ENCODE measurements at places on chromosomes 6 and 20.

GRCh38 chr6:37801605-37801940, 18.0 kb upstream of the ZFAND3 start:
- DNase-seq, result no peak

- no peak for DNase-seq
Observed at GRCh38 chr6:136790411-136791295, 1.6 kb downstream of the MAP3K5 start.

DNA sequence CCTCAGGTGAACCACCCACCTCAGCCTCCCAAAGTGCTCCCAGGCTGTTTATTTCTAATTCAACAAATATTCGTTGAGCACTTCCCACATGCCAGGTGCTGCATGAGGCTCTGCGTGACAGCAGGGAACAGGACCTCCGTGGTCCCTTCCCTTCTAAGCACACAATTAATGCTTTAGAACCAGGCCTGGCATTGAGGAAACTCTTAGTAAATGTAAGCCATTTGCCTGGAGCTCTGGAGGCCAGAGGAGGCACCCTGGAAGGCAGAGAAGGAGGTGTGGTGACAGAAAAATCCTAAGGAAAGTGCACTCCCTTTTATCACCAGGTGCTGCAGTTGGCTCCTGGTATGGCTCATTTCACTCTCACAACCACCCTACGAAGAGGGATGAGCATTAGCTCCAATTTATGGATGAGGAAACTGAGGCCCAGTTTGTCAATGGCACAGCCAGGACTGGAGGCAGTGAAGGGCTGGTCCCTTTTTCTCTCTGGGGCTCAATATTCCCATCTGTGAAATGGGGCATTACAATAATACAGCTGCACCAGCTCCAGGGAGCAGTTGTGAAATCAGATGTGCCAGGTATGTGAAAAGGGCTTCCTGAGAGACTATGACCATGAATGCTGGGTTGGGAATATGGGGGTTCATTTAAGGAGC, 8.1 kb upstream of the ID1 start:
- DNase-seq, result no peak

GRCh38 chr6:3900744-3901336, 51.7 kb downstream of the FAM50B start:
- DNase-seq, result no peak

DNA sequence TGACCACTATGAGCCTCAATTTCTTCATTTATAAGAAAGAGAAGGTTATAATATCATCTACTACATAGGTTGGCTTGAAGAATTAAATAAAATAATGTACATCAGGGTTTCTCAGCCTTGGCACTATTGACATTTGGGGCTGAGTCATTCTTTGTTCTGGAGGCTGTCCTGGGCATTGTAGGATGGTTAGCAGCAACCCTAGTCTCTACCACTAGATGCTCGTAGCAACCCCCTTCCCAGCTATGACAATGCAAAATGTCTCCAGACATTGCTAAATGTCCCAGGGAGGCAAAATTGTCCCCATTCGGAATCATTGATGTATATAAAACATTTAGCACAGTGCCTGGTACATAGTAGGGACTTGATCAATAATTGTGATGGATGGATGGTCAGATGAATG, 152.1 kb downstream of the KHDC1L start:
- DNase-seq, result no peak

DNA sequence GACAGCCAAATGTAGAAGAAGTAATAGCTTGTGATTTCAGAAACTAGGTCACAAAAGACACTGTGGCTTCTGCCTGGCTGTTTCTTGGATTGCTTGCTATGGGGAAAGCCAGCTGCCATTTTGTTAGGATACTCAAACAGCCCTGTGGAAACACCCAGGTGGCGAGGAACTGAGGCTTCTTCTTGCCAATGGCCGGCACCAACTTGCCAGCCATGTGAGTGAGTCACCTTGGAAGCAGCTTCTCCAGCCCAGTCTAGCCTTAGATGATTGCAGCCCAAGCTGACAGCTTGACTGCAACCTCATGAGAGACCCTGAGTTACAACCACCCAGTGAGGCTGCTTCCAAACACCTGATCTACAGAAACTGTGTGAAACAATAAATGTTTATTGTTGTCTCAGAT, 11.9 kb upstream of the KIAA1755 start:
- DNase-seq, result no peak

DNA sequence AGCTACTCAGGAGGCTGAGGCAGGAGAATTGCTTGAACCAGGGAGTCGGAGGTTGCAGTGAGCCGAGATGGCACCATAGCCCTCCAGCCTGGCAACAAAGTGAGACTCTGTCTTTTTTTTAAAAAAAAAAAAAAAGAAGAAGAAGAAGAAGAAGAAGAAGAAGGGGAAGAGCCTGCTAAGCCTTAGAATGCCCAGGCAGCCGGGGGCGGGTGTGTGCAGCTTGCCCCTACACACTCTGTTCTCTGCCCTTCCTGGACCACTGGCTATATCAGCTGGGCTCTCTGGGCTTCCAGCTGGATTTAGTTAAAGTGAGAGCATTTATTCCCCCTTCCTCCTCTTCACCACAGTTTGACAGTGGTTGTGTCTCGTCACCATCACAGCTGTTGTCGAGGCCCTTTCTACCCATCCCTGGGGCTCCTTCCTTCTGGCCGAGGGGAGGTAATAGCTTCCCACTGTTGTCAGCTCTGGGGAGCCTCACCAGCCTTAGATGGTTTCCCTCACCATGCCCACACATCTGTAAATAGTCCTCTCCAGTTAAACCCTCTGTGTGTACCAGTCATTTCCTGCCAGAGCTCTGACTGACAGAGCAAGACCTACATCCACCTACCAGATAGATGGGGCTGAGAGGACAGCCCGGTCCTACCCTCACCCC, 77.6 kb downstream of the TRERF1 start:
- no peak for DNase-seq

DNA sequence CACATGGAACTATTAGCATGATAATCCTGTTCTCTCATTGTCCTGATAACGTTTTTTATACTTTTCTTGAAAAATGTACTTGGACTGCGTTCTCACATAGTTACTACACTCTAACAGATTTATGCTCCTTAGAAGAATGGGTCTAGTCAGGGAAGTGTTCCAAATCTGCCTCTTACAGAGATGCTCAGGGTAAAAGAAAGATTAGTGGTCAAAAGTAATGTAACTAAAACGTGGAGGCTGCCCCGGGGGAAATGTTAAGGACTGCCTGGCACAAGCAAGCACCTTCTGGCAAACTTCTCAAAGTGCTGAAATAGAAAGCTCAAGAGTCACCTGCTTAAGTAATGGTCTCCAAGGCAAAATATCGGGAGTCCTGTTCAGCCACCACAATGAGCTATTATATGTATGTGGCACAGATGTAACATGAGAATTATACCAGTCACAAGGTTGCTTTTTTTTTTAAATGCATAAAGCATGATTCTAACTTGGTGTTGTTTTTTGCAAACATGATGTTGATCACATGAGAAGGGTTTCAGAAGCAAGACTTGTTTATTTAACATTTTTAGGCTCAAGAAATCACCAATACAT, 244.5 kb upstream of the JARID2 start:
- DNase-seq, result no peak

DNA sequence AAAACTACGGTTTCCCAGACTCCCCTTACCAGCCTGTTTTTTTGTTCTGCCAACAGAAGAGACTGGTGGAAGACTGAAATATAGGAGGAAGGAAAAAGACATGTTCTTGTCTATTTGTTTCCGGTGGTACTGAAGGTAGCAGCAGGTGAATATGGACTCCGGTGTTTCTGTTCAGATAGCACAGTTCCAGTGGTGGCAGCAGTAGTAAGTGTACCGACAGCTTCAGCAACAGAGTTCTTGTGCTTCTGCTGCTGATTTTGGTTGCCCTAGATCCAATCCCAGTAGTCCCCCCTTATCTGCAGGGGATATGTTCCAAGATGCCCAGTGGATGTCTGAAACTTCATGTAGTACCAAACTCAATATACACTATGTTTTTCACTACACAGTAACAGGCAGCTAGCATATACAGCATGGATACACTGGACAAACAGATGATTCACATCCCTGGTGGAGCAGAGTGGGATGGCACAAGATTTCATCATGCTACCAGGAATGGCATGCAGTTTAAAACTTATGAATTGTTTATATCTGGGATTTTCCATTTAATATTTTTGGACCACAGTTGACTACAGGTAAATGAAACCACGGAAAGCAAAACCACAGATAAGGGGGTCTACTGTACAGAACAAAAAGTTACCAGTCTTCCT, 301.8 kb downstream of the BTBD9 start:
- DNase-seq, result no peak

- DNase-seq, result no peak
Observed at GRCh38 chr20:6685181-6685582, 82.3 kb upstream of the BMP2 start.

GRCh38 chr6:141482796-141483597, 649.7 kb upstream of the GJE1 start:
- DNase-seq, result no peak

DNA sequence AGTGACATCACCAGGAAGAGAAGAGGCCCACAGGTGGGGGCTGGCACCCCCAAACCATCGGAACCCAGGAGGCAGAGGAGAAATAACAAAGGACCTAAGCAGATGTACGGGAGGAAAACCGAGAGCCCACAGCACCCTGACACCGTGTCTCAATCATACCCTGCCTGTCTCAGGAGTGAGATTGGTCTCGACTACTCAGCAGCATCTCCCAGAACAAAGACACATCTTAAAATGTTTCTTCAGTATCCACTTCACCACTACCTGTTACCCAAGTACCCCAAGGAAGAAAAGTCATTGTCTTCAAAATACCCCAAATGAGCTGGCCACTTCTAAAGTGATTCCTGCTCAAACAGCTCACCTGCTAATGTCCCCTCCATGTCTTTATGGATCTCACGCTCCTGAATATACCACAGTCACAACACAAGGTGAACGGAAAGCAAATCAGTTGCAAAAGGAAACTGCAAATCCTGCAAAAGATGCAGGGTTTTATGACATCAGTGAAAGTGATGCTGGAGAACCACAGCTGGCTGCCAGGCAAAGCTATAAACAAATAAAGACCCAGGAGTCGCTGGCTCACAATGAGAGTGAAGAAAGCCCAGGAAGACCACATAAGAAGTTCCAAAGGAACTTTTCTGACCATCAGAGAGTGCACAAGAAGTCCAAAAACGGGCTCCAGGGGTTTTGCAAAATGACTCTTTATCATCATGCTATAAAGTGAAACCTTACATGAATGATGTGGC, 44.1 kb downstream of the PREX1 start:
- no peak for DNase-seq

GRCh38 chr20:12927489-12927888, 81.3 kb upstream of the SPTLC3 start:
- DNase-seq, result no peak

DNA sequence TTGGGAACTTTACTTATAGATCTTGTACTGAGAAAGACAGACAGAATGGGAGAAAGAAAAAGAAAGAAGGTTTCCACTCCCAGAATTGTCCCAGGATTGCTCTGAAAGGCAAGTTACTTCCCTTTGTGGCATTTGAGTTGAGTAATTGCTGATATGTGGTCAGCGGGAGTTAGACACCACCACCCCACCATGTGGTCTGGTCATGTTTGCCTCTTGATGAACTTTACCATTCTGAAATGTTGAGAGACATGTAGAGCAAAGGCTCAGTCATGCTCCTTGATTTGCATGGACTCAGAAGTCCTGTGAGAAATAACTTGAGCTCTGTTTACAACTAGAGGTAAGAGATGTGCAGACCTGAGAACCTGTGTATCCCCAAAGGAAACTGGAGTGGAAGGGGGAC, 17.1 kb downstream of the TCF21 start:
- no peak for DNase-seq

GRCh38 chr6:50510361-50510760, 203.0 kb upstream of the TFAP2D start:
- no peak for DNase-seq

DNA sequence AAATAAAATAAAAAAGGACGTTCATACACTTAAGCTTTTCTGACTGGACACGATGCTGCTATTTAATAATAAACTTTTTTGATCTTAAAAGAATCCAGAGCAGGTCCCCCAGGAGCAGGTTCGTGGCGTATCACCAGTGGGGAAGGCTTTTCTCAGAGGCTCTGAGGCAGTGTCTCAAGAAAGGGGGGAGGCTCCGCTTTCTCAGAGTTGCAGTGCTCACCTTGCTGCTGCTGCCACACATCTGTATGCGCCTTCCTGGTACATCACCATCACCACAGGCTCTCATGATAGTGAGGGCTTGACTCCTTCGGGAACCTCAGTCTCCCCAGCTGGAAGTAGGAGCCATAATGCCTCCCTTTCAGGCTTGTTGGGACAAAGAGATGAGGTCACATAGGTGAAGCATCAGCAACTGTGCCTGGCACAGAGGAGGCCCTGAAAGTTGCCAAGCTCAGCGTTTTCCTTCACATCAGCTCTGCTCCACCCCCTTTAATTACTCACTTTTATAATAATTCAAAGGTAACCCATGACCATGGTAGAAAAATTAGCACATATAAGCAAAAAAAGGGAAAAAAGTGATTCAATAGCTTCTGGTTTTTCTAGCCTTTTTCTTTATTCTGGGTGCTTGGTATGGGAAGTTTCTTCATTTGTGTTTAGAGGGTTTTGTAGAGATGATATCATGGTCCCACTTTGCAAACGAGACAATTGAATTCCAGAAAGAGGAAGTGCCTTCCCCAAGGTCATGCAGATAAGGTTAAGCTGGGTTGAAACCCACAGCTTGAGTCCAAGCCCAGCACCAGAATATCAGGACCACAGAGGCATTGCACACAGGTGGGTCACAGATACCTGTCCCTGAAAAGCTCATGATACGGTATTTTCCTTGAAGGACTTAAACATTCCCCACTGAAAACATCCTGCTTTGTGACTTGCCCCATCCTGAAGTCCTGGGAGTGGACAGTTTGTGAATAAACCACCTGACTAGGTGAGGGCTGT, 24.5 kb downstream of the SRSF3 start:
- DNase-seq, result no peak

- DNase-seq, result no peak
Observed at GRCh38 chr20:61146023-61146422, 106.0 kb upstream of the CDH4 start.

DNA sequence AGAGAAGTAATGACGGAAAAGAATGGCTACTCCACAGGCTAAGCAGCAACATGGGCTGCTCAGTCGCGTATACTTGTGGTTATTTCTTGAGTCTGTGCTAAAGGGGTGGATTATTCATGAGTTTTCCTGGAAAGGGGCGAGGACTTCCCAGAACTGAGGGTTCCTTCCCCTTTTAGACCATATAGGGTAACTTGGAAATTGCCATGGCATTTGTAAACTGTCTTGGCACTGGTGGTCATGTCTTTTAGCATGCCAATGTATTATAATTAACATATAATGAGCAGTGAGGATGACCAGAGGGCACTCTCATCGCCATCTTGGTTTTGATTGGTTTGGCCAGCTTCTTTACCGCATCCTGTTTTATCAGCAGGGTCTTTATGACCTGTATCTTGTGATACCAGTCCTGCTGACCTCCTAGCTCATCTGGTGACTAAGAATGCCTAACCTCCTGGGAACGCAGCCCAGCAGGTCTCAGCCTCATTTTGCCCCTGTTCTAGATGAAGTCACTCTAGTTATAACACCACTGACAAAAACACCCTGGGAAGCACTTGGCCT, 11.4 kb downstream of the LBP start:
- no peak for DNase-seq

DNA sequence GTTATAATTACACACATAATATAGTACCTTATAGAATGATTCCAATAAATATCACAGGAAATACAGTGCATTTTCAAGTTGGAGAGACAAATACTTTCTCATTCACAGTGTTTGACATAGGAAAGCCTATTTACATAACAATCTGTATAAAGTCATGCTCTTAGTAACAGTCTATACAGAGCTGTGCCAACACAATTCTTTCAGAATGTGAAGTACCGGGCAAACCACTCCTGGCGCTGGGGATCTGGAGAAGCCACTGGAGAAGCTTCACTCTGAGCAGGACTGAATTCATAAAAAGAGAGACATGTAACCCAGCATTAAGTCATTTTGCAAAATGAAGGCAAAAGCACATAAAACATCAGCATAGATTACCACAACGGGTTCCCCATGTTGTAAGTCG, 24.9 kb upstream of the MCM9 start:
- DNase-seq, result no peak
